ENCODE measurements at places on chromosomes 7 and 10.

DNA sequence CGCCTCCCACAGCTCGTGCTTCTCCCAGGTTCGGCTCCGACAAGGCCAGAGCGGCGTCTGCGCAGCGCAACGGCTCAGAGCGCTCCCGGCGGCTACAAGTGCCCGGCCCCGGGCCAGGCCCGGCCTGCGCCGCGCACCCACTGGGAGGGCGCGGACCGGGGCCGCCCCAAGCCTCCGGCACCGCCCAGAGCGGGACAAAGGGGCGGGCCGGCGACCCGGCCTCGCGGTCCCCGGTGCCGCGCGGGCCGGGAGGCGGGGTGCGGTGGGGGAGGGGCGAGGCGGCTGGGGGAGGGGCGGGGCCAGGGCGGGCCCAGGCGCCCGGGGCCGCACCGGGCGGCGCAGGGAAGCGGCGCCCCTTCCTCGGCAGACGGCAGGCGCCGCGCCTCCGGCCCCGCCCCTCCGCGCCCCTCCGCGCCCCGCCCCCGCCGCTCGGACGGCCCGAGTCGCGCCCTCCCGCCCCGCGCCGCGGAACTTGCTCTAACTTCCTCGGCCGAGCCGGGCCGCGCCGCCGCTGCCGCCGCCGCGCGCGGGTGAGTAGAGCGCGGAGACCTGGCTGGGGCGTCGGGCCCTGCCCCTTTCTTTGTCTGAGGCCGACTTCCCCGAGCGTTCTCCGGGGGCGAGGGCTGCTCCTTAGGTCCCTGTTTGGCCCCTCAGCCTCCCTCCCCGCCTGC is at the start of gene TSPAN14:
Gene TSPAN14 (plus strand): TSS at position 469 of the 671 bp plus-strand sequence. CDS start 34,924 bp downstream, outside the sequence.
- peak; percentile 76 for DNase-seq

DNA sequence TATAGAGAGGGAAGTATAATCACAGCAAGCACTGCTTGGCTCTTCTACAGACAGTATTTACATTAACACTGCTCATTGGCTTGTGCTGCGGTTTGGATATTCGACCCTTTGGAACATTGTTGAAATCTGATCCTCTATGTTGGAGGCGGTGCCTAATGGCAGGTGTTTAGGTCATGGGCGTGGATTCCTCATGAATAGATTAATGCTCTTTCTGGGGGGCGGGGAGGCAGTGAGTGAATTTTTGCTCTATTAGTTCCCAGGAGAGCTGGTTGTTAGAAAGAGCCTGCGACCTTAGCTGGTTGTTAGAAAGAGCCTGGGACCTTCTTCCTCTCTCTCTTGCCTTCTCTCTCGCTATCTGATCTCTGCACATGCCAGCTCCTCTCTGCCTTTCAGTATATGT is 77.3 kb upstream of the SVIL start:
- DNase-seq: no peak

DNA sequence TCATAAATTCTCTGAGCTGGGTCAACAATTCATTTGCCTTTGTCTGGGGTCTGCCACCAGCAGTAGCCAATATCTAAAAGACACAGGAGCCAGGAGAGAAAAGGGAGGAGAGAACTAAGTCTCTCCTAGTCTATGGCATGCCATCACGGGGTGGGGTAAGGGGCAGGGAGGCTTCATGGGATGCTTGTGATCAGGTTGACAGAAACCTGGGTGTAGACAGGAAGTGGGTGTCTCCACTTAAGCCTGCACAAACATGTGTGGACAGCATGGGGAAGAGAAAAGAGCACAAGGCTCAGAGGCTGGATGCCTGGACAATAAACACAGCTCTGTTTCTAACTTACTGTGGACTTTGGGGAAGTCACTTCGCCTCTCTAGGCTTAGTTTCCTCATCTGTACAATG is 11.5 kb upstream of the C10orf53 start:
- no peak for DNase-seq

- DNase-seq: no peak
These were observed 55.5 kb downstream of the WDFY4 start for GRCh38 chr10:48740015-48740707.

DNA sequence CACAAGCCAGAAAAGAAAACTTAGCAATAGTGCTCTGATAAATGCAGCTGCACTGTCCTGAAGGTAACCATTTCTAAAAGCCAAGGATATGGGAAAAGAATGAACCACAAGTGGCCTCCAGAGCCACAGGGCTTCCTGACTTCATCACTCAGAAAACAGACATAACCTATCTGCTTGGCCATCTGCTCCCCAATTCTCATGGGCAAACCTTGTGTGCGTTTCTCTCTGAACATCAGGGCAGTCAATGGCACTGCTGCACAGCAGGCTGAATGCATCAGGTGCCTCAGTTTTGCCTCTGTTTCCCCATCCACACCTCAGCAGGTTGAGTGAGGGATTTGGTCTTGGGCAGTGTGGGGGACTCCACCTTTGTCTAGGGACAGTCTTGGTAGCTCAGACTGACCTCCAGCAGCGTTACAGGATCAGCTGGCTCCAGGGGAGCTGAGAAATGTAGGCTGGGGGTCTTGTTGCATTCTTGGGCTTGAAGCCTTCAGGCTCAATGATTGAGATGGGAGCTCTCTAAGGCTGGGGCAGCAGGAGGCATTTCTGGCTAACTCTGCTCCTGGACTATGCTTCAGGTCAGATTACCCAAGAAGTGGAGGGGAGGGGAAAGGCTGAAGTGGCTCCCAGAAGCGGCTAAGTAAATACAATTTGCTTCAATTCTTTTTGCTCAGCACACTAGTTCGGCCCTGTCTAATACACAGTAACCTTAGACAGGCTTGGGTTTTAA is 23.6 kb upstream of the PDLIM1 start:
- DNase-seq: no peak

DNA sequence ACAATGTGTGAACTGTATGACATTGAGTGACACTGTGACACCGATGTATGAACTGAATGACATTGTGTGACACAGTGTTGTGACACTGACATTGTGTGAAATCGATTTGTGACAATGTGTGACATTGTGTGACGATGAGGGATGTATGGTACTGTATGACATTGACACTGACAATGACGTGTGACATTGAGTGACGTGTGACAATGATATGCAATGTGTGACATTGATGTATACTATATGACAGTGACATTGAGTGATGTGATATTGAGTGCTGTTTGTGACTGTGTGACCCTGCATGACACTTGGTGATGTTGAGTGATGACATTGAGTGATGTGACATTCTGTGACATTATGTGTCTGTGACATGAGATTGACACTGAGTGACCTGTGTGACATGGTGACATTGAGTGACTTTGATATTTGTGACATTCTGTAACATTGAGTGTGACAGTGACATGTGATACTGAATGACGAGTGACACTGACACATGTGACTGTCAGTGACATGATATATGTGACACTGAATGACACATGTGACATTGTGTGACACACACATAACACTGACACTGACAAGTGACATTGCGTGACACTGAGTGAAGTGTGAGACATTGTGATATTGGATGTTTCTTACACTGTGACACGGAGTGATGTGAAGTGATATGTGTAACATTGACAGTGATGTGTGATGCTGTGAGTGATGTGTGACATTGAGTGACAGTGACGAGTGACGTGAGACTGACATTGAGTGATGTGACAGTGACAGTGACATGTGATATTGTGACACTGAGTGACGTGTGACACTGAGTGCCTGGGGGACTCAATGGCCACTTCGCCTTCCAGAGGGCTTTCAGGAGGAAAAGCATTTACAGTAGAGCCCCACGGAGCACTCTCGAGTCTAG is 167.5 kb downstream of the PRKAG2 start:
- DNase-seq: peak; percentile 12

GRCh38 chr7:130695840-130696239 is 9.5 kb upstream of the TSGA13 start:
- peak; percentile 64 for DNase-seq

DNA sequence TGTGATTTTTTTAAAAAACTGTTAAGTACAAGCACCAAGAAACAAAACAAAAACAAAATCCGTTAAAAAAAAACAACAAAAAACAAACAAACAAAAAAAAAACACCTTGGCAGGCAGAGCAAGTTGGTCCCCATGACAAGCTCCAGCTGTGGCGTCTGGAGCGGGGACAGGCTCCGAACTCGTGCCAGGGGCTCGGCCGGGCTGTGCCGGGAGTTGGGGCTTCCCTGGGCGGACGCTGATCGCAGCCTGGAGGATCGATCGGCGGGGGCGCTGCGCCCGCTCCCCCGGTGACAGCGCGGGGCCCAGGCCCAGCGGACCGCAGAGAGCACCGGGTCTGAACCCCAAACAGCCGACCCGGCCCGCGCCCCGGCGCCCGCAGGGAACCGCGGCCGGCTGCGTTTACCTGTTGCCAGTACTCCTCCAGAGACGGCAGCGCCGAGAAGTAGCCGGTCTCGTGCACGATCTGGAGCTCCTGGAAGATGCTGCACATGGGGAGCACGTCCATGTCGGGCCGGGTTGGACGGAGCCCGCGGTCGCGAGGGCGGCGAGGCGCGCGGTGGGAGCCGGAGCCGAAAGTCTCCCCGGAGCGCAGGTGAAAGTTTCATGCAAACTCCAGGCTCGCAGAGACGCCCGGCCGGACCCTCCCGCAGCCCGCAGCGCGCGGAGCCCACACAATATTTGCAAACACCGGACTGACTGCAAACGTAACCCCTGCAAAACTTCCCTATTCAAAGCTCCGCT is at the start of gene KLF6:
Gene KLF6 (minus strand): TSS at position 700 of the 741 bp plus-strand sequence. CDS start 195 bp downstream, at position 505.
- peak; percentile 64 for DNase-seq

DNA sequence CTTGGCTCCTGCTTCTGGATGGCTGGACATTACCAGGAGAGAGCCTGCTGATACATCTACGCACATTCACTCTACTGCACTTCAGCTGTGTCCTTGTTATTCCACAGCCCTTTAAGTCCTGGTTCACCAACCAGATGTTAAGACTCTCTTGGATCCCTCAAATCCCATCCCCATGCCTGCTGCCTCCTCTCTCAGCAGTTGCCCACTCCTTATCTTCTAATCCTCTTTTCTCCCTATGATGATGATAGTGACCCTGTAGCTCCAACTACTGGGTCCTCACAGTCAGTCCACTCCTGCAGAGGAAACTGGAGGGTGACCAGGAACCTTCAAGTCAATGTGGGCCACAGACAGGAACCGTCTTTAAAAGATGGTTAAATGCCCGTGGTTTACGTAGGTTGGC is 96.3 kb upstream of the PDCD4 start:
- DNase-seq: no peak

DNA sequence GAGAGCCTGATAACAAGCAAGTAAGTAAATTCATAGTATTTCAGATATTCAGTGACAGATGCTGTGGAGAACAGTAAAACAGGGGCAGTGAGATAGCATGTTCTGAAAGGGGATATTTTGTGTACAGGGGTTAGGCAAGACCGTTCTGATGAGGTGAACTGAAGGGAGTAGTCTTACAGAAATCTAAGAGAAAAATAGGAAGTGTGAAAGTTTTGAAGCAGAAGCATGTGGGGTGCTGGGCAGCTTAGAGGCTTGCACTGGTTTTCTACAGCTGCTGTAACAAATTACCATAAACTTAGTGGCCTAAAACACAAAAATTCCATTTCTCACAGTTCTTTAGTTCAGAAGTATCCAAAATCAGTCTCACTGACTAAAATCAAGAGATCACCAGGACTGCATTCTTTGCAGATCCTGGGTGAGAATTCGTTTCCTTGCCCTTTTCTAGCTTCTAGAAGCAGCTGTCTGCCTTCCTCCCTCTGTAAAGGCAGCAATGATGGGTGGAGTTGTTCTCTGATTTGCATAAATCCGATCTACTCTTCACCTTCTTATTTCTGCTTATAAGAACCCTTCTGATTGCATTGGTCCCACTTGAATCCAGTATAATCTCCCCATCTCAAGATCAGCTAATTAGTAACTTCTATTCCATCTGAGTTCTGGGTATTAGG is 7.5 kb upstream of the KLF14 start:
- DNase-seq: no peak

DNA sequence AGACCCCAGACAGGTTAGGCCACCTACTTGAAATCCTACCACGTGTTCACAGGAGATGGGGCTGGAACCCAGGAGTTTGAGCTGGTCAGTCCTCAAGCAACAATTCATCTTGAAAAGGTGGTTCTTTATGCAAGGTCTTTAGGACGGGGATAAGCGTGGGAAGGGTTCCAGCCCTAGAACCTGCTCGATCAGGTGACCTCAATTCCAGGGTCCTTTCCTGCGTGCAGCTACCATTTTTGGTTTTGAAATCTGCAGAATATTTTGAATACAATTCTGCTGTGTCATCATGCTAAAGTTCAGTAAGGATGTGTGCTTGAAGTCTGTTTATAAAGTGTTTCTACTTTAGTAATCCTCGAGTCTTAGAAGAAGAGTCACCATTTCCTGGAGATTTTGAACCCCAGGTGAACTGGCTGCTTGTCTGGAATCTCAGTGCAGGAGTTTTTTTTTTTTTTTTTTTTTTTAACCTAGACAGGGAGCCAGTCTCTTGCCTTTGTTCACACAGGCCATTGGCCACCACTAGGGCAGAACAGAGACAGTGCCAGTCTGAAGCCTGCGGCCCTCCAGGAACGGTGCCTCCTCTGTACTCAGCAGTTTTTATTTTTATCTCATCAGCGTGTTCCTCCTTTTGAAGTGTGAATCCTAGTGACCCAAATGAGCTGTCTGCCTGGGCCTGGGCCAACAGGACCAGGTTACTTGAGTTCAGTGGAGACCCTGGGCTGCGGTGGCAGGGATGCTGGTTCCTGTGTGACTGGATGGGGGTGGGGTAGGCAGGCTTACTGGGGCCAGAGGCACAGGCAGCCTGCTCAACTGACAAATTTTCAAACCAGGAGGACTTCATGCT is 54.6 kb downstream of the EEPD1 start:
- peak; percentile 81 for DNase-seq

GRCh38 chr7:76189276-76189675 is 12.4 kb upstream of the SRRM3 start:
- no peak for DNase-seq

GRCh38 chr10:18000601-18001000 is 48.9 kb downstream of the SLC39A12 start:
- DNase-seq: no peak

GRCh38 chr7:78225534-78225933 is 427.0 kb downstream of the PHTF2 start:
- peak; percentile 34 for DNase-seq

DNA sequence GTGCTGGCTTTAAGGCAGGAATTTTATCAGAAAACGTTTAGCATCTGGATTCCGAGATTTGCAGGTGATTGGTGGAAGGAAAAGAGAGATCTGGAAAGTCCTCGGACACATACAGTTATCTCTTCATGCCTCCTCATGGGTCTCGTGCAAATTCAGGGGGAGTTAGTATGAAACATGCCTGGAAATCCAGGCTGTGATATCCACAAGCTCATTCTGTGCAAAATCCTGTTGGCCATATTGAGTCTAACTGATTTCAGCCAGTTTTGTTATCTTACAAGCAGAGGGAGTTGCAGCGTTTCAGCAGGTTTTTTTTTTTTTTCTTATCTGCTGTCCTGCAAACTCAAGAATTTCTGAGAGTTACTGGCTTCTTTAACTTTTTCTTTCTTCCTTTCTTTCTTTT is 411.5 kb downstream of the GALNT17 start:
- DNase-seq: no peak

DNA sequence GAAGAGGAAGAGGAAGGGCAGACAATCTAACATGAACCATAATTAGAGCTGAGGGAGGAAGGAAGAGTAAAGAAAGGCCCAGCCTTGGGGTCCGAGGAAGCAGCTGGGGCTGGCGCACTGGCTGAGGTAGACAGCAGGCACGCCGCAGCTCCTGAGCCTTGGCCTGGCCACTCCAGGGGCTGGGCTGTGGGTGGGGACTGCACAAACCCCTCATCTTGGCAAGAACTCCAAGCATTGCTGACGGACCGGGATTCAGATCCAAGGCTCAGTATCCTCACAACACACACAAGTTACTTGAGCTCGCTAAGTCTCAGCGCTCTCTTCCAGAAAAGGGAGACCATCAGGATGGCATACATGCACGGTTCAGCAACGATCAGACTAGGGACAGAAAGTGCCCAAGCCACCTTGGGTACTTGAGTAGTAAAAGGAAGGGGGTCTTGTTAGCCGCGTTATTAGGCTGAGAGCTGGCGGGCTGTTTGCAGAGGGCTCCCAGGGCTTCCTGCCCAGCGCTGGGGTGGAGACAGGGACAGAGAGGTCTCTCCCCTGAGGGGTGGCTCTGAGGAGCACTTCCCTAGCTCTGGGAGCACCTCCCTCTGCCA is 4.5 kb downstream of the TNS3 start:
- no peak for DNase-seq

Data from cardiac fibroblast (primary cell).